NCI-H187 (cell line): ENCODE measurements at places on chromosomes 11 and 22.

- no peak for DNase-seq
Observed at GRCh38 chr11:104637662-104638170, 260.5 kb downstream of the CASP12 start.

- DNase-seq = no peak
Observed at GRCh38 chr11:76631566-76632308, 38.8 kb downstream of the LRRC32 start.

- no peak for DNase-seq
Observed at GRCh38 chr11:48058788-48059187, 78.4 kb downstream of the PTPRJ start.

DNA sequence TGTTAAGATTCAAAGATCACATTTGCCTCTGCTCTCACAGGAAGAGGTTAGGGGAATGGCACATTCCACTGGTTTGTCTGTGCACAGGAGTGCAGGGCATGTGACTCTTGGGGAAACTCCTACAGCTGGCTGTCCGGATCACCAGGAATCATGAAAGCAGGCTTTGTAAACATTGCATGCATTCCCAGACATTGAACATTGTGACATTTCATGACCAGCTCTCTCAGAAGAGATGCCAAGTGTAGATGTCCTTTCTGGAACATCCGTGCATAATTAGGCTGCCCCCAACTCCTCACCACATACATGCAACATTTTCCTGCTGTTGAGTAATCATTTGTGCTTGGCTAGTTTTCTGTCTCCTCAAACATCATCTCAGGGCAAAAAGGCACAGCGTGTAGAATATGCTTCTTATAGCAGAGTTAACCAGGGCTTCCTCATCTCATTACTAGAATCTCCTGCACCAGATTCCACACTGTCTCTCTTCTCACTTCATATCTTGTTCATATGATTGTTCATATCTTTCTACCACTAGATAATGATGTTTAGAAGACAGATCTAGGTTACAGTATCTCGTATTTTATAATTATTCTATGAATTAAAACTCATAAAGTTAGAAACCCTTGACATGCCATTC is 694.7 kb downstream of the NTM start:
- DNase-seq = no peak

- DNase-seq = no peak
Observed at GRCh38 chr11:94559361-94559760, 7.8 kb upstream of the PIWIL4 start.

- DNase-seq = peak; percentile 21
Observed at GRCh38 chr11:100863080-100863581, 176.0 kb downstream of the ARHGAP42 start.

GRCh38 chr11:46524201-46524770 is 69.5 kb downstream of the AMBRA1 start:
- no peak for DNase-seq

DNA sequence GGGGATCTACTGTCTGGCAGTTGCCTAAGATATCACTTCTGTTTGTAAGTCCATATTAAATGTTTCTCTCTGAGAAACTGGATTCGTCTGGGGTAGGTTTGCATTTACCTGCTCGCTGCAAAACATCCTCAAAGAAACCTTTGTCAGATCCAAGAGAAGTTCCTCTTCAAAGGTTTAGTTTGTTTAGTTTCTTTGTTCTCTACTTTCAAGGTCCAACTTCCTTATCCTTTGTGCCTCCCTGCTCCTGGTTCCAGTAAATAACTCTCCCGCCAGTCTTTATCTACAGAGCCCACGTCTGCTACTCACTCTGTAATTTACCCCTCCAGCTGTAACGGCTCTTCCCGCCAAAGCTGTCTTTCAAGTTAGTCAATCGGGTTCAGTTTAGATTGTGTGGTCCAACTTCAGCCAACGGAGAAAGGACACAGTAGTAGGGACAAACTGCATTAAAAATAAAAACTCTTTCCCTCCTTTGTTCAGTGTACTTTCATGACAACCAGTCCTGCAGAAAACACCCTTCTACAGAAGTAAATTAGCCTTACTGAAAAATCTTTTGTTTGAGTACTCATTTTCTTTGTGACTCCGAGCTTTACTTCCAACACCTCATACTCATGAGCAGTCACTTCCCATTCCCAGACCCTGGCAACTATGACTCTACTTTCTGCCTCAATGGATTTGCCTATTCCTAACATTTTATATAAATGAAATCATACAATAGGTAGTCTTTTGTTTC is 41.0 kb downstream of the TMPRSS5 start:
- no peak for DNase-seq

- DNase-seq = no peak
Observed at GRCh38 chr11:40130427-40130826, 1329.0 kb downstream of the LRRC4C start.

DNA sequence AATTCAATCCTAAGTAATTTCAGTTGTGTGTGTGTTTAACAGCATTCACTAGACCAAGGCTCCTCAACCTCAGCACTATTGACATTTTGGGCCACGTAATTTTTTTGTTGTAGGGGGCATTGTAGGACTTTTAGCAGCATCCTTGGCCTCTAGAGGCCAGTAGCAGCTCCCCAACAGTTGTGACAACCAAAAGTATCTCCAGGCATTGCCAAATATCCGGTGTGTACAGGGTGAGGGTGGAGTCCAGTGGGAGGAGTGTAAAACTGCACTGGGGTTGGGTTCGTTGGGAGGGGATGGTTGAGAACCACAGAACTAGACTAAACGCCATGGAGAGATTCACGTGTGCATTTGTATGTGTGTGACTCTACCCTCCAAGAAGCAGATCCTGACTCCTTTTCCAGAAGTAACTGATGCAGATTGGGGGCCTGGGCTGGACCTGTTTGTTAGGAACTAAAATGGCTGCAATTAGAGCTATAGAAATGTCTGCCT is 5.9 kb upstream of the PHF21A start:
- DNase-seq = no peak

- DNase-seq = no peak
Observed at GRCh38 chr11:126683766-126684728, 316.5 kb downstream of the KIRREL3 start.

- no peak for DNase-seq
Observed at GRCh38 chr11:4202749-4203148, 108.2 kb downstream of the RRM1 start.

- DNase-seq = no peak
Observed at GRCh38 chr11:72970557-72971118, 156.4 kb downstream of the ATG16L2 start.

GRCh38 chr11:843818-844692 is 1.4 kb downstream of the TSPAN4 start:
- no peak for DNase-seq

DNA sequence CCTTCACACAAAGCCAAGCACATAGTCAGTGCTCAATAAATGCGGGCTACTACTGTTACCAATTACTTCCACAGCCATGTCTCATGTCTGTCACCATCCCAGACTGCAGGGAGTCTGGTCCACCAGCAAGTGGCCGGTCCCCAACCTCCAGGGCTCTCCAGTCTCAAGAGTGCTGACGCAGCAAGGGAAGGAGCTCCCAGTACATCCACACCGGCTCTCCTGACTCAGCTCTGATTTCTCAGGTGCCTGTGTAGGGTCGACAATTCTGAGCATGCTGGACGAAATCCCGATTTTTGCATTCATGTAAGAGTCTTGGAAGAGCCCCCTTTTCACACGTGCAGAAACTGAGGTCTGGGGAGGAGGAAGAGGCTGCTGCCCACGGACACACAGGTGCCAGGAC is 10.3 kb upstream of the NEFH start:
- DNase-seq = no peak

GRCh38 chr11:61079416-61080150 is 22.7 kb upstream of the CD5 start:
- no peak for DNase-seq

DNA sequence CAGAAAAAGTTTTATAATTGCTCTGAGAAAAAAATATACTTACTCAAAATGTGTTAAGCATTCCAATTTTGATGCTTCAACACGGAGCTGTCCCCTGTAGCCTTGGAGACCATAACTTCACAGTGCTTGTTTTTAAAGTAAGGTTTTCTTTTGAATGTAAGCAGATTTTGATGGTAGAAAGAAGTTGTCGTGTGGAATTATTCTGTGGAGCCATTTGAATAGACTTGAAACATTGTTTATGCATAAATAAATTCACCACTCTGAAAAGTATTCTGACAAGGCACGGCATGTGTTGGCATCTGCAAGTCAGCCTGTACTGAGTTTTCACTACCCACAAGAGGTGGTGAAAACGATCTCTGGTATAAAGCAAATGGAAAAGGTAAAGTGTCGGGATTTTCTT is 115.5 kb downstream of the UVRAG start:
- no peak for DNase-seq

- no peak for DNase-seq
Observed at GRCh38 chr22:40509401-40510134, 127.0 kb downstream of the MRTFA start.

- no peak for DNase-seq
Observed at GRCh38 chr11:1728931-1729691, 21.3 kb downstream of the IFITM10 start.

DNA sequence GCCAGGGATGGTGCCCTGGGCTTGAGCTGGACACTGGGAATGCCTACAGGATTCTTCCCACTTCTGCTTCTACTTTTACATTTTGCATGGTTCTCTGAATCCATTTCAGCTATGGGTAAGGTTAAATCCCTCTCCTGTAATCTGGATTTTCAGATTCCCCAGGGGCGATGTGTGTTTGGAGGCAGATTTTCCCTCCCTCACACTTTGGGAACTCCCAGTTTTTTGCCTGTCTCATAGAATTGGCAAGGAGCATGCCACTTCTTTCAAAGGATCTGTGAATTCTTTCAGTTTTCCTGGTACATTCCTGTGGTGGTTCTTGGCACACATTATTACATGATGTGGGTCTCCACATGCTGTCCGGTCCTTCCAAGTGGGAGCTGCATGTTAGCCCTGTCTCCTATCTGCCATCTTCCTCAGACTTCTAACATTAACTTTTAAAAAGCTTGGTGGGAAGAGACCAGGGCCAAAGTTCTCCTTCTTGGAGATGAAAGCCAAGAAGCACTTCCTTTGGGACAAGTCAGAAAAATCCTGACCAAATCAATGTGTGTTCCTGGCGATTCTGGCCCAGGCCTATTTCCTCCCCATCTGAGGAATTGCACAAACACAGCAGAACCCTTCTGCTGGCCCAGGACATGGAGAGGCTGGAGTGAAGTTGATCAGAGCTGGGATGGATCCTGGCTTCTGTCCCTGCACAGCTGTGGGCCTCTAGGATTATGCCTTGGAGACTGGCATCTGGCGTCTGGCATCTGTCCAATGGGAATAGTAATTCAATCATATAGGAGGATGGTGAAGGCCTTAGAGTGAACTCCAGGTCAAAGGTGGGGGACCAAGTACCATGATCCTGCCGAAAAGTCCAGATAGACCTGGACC is 5.4 kb upstream of the APOL2 start:
- DNase-seq = no peak

- no peak for DNase-seq
Observed at GRCh38 chr11:1983601-1983961, 14.1 kb downstream of the H19 start.

- no peak for DNase-seq
Observed at GRCh38 chr11:66419825-66420224, 1.0 kb upstream of the NPAS4 start.

GRCh38 chr22:22099833-22100812 is 117.5 kb upstream of the TOP3B start:
- DNase-seq = no peak

GRCh38 chr11:8932564-8933180 is at the start of gene C11orf16:
Gene C11orf16, minus strand, starts transcription at chr11:8932947. Its CDS starts 639 bp downstream, at chr11:8932308.
- no peak for DNase-seq

DNA sequence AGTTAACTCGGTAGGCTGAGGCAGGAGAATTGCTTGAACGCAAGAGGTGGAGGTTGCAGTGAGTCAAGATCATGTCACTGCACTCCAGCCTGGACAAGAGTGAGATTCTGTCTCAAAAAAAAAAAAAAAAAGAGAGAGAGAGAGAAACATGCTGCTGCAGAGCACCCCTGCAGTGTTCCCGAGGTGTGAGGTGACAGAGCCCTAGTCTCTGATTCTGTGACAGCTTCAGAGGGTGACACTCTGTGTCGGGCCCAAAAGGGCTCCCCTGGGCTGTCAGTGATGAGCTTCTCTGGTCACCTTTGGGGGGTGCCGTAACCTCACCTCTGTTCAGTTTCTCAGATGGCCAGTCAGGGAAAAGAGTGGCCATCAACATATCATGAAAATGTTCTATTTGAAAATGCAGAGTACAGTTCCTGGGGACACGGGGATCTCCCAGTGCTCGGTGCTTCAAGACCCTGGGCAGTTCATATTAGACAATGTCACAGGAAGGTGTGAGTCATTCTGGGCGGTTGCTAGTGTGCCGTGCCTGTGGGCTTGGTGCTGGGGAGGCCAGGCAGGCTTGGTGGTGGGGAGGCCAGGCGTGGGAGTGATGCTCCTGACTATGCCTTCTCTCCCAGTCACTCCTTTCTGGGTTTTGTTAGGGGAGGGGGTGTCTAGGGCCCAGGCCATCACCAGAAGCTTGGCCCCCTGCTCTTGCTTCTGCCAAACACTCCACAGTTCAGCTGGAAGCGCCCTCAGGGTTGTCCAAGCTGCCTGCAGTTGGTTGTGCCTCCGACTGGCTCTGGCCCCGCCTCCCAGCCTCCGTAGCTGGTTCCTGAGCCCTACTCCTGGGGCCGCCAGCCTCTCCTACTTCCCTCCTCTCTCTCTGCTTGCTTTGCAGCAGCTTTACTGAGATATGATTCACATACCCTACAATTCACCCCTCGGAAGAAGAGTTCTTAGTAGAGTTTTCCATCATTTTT is 52.5 kb upstream of the CLDN5 start:
- no peak for DNase-seq

DNA sequence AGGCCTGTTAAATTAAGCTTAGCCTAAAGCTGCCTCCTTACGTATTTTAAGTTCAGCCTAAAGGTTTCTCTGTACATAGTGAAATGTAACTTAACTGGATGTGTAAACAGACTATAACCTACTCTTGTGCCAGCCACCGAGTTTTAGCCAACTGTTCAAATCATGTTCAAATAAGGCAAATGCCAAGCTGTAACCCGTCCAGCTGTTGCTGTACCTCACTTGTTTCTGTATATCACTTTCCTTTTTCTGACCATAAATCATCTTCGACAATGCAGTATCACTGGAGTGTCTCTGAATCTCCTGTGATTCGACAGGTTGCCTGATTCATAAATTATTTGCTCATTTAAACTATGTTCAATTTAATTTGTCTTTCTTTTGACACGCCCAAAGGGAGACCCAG is 4.0 kb upstream of the PLAAT5 start:
- DNase-seq = no peak

- DNase-seq = no peak
Observed at GRCh38 chr11:63901660-63902059, 15.3 kb downstream of the RCOR2 start.

GRCh38 chr22:46023558-46023981 is 46.6 kb upstream of the WNT7B start:
- DNase-seq = no peak

GRCh38 chr11:88629496-88629895 is 292.0 kb upstream of the CTSC start:
- no peak for DNase-seq
